GM23338 (cell line): ENCODE measurements at places on chromosomes 2 and 18. TPM values are rescaled to one million over a fixed set of nuclear protein-coding genes. Genes with fewer than 3 reads are reported as not detected.

The PIEZO2 gene
- 8.2 and 15.0 TPM in 2 replicates for total RNA-seq

The AGAP1 gene
- total RNA-seq: 25.1 and 27.9 TPM in 2 replicates

The RBM43 gene
- total RNA-seq: 3.2 and 3.4 TPM in 2 replicates

- DNase-seq: peak; percentile 62
Observed at GRCh38 chr2:152950126-152950525, 231.7 kb downstream of the ARL6IP6 start.

- DNase-seq: no peak
Observed at GRCh38 chr2:145759228-145759915, 1239.5 kb upstream of the ZEB2 start.

GRCh38 chr18:56291294-56291693, 347.1 kb downstream of the TXNL1 start:
- no peak for DNase-seq

DNA sequence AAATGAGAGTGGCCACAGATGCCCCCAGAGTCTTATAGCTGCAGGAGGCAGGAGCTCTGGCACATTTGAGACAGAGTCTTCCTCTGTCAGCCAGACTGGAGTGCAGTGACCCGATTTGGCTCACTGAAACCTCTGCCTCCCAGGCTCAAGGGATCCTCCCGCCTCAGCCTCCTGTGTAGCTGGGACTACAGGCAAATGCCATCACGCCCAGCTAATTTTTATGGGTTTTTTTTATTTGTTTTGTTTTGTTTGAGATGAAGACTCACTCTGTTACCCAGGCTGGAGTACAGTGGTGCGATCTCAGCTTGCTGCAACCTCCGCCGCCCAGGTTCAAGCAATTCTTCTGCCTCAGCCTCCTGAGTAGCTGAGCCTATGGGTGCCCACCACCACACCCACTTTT, 80.7 kb upstream of the CABLES1 start:
- DNase-seq: no peak

GRCh38 chr2:139078376-139078775, 298.2 kb upstream of the NXPH2 start:
- DNase-seq: peak; percentile 8
